ENCODE measurements at places on chromosomes 5 and 9.
A peak's percentile ranks its signal among the peaks of the same experiment; 100 is the strongest.

- no peak for DNase-seq
These were observed 439 bp upstream of the DDX46 start for GRCh38 chr5:134758176-134758503.

GRCh38 chr5:110917161-110917875, 154.2 kb upstream of the TSLP start:
- no peak for DNase-seq

GRCh38 chr5:132690156-132690555, 16.4 kb downstream of the IL4 start:
- no peak for DNase-seq

DNA sequence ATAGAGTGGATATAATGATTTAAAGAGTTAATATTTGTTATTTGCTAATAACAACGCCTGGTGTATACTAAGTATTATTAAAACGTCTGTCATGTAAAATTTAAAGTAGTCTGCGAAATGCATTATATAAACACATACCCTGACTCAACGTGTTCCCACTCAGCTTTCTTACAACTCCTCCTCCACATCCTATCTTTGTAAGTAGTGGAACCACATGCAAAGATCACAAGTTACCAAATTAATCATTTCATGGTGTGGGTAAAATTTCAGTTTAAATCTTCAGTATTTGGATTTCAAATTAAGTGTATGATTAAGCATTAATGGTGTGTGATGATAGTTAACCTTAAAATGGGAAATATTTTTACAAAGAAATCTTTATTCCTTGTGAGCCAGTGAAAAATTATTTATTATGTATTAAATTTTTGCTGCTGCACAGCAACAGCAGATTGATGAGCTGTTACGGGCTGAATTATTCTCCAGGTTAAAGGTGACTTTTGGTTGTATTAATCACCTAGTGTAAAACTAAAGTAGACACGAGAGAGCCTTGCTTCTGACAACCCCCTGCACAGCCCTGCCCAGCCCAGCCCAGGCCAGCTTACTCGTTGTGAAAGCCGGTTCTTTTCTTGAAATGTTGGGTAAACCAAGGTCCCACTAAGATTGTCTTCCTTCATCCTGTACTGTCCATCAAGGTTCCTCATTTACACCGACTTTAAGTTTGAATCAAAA, 373.5 kb downstream of the DTWD2 start:
- no peak for DNase-seq

- DNase-seq, result no peak
These were observed 57.6 kb downstream of the AHRR start for GRCh38 chr5:378976-379742.

- DNase-seq, result no peak
These were observed 38.7 kb upstream of the PRLR start for GRCh38 chr5:35269006-35269405.

GRCh38 chr9:129888293-129889121, 53.2 kb downstream of the USP20 start:
- DNase-seq, result peak; percentile 74

- DNase-seq, result no peak
These were observed 120.4 kb upstream of the OSMR start for GRCh38 chr5:38725371-38725865.

- DNase-seq, result no peak
These were observed 10.8 kb upstream of the NIPAL4 start for GRCh38 chr5:157449011-157449723.

GRCh38 chr5:16497546-16497945, 31.9 kb upstream of the ZNF622 start:
- no peak for DNase-seq

DNA sequence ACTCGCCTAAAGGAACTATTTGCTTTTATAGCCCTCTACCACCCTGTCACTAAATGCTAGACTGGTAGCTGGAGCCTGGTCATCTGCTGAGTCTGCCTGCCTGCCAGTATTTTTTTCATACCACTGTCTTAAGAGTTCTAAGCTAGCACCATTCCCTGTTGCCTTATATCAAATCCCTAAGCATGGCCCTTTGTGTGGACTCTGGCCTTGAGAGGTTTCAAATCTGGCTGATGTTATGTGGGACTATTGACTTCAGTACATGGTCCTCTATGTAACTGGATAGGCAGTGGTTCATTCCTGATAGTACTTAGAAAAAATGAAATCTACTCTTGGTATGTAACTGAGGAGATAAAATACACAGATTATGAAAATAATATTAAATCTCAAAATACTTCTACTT, 103.5 kb downstream of the PLCXD3 start:
- DNase-seq, result no peak

GRCh38 chr5:128300181-128300580, 216.6 kb downstream of the SLC12A2 start:
- DNase-seq, result no peak

DNA sequence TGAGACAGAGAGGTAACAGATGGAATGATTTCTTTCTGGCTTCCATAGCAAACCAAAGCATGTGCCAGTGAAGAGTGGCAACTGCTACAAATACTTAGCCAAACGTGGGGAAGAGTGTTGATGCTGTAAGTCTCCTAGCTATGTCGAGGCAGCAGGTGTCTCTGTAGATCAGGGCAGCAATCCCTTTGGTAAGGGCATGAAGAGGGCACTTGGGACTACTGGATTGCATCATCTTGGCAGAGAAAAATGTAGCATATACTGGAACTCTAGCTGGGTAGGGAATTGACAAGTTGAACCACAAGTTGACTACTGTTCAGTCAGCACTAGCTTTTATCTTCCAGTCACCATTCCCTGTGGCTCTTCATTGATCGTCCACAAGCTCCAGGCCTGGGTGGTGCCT, 75.8 kb downstream of the GHR start:
- DNase-seq, result no peak

- no peak for DNase-seq
These were observed 32.6 kb upstream of the GOLPH3 start for GRCh38 chr5:32206509-32207354.

- DNase-seq, result no peak
These were observed 68.1 kb downstream of the INVS start for GRCh38 chr9:100167176-100167575.

DNA sequence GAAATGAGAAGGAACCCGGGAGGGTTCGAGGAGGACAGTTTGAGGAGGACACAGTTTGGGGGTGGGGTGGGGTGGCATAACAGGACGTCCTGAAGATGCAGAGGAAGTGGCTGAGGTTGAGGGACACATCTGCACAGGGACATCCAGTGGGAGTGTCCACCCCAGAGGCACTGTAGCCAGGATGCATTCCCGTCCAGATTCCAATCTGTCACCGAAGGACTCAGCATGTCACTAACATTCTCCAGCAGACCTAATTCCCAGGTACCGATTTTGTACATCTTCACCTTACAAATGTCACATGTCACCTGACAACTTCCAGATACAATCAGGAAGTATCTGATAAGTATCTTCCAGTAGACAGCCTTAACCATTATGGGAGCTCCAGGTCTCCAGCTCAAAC, 42.6 kb downstream of the EPB41L4B start:
- no peak for DNase-seq

- DNase-seq, result peak; percentile 5
These were observed 931 bp downstream of the FAM219A start for GRCh38 chr9:34457266-34458012.

DNA sequence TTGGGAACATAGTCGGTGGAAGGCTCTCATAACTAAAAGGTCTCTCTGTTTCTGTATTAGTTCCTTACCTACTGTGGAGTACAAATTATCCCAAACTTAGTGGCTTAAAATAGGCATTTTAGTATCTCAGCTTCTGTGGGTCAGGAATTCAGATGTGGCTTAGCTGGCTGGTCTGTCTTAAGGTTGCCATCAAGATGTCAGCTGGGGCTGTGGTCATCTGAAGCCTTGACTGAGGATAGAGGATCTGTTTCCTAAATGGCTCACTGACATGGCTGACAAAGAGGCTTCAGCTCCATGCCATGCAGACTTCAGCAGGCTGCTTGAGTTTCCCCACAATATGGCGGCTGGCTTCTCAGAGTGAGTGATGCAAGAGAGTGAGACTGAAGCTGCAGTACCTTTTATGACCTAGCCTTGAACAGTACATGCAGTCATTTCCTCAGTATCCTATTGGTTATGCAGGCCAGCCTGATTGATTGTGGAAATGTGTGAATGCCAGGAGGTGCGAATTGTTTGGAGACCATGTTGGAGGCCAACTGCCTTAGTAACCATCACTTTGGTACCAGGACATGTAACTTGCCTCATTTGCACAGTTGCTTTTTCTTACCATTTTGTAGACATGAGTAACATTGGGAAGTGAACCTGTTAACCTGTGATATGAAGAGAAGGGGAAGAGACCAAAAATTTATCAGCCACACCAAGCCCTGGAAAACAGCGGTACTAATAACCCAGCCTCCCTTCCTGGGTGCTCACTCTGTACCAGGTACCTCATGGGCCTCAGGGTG, 152.8 kb upstream of the IER5L start:
- DNase-seq, result no peak

DNA sequence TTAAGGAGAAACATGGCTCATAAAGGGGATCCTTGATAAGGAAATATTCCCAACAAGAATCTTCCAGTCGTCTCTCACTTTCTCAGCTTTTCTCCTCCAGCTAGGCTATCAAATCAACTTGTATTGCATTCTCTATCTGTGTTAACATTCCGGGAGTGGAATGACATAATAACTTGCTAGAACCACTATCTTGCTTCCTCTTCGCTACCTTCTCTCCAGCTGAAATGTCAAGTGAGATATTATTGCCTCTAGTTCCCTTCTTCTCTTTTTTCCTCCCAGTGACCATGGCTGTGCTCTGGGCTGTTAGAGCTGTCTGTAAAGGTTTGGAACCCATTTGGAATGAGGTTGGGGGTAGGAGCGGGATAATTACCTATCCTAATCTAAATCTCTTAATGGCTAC, 1329.5 kb upstream of the WWC1 start:
- DNase-seq, result no peak

DNA sequence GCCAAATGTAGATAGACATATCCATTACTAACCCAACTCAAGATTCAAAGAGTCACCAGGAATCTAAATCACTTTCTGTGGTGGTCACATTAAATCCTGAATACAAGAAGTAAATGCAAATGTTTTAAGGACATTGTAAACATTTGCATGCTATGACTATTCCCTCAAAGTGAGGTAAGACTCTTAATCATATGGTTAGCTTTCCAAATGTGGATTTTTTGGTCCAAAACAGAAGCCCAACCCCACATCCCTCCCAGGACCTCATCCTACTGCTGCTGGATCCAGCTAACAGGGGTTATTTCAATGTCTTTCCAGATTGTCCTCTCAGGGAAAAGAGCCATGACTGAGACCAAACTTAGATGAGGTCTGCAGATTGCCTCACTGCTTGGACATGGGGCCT, 228.1 kb upstream of the PANK3 start:
- DNase-seq, result no peak

DNA sequence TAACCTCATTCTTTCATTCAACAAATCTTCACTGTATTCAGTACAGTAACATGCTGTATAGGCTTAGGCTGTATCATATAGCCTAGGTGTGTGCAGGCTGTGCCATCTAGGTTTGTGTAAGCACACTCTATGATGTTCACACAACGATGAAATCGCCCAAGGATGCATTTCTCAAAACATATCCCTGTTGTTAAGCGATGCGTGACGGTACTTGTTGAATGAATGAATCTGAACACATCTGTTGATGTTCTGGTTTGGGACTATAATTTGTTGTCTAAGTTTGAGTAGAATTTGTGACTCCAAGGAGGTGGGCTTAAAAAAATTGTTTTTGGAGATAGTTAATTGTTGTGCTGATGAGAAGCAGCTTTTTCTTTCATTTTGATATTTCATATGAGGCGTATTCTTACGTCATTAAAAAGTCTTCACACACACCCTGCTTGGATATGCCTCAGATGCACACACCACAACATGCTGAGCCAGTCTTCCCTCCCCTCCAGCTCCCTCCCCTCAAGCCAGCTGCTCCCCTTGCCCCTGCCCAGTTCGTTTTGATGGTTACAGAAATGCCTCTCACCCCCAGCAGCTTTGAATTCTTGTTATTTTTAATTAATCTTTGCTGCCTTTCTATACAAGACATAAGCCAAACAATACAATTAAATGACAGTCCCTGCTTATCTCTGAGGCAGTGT, 5.5 kb upstream of the PSAT1 start:
- DNase-seq, result no peak

GRCh38 chr9:104743376-104743985, 4.0 kb upstream of the NIPSNAP3A start:
- DNase-seq, result no peak

DNA sequence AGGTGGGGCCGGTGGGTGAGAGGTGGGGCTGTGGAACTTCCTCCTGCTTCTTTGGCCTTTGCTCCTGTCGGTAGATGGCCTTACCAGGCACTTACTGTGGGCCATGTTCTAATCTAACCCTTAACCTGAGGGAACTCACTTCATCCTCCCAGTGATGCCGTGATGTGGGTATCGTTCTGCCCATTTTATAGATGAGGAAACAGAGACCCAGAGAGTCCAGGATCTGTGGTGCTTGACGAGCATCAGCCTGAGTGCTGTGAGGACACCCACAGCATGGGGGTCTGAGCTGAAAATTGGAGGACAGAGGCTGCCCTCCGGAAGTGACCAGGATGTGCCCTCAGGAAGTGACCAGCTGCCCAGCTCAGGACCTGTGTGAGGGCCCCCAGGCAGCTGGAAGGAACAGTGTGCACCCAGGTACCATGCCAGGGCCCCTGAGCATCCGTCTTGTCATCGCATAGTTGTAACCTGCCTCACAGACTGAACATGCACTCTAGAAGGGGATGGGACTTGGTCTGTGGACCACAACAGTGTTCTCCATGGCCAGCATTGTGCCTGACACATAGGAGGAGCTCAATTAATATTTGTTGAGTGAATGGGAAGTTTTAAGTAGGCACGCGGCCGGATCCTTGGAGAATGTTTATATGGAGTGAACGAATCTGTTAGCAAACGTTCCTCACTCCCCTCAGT, 8.5 kb downstream of the NEK6 start:
- DNase-seq, result no peak

DNA sequence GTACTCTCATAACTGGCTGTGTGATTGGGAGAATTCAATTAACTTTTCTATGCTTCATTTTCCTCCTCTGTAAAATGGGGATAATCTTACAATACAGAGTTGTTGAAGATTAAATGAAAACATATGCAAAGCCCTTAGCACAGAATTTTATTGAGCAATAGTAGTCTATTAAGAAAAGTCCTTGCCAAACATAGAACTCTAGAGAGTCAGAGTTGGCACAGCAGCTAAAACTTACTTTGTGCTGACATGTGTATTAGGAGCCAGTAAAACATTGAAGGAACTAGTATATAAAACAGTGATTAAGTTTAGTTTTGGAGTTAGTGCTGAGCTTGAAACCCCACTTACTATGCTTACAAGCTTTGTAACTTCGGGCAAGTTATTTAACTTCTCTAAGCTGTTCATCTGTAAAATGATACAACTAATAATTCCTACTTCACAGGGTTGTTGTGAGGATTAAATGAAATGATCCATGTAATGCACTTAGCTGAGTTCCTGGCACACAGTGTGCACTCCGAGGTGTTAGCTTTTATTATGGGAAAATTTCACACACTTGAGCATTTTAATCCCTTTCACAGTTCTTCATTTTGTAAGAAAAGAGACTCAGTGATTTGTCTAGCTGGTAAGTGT, 20.0 kb upstream of the GRIN3A start:
- no peak for DNase-seq

Data from activated T-cell treated with anti-CD3 and anti-CD28 coated beads for 1 hour (primary cell).